NCI-H345 (cell line): ENCODE measurements at places on chromosomes 12 and 14.

DNA sequence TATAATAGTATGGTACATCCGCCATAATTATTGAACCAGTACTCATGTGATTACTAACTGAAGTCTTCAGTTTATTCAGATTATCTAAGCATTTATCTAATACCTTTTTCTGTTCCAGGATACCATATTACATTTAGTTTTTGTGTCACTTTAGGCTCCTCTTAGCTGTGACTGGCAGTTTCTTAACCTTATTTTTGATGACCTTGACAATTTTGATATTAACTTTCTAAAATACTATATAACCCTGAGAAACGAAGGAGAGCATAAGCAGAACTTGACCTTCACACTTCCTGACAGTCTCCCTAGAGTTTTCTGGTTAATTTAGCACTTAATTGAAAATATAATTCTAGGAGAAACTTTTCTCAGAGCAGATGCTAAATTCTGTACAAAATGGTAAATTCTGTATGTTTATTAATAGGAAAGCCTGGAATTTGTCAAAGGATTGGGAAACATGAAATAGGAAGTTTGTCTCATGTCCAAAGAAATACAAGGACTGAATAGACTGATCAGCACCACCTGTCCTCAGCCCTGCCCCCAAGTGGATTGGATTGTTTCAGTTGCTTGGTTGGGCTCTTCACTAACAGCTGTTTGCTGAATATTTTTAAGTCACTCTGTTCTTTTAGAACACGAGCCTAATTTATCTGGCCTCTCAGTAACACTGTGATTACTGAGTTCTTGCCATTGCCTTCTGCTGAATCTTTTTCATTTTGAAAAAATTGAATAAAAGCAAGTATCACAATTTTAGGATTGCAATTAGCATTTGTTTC, 6.0 kb downstream of the BICDL1 start:
- DNase-seq: no peak

GRCh38 chr12:49537752-49538509, 899 bp upstream of the KCNH3 start:
- no peak for DNase-seq

- no peak for DNase-seq
Measured at GRCh38 chr14:34496007-34496678, 34.1 kb upstream of the SPTSSA start.

- no peak for DNase-seq
Measured at GRCh38 chr14:29148221-29148620, 381.6 kb downstream of the FOXG1 start.

DNA sequence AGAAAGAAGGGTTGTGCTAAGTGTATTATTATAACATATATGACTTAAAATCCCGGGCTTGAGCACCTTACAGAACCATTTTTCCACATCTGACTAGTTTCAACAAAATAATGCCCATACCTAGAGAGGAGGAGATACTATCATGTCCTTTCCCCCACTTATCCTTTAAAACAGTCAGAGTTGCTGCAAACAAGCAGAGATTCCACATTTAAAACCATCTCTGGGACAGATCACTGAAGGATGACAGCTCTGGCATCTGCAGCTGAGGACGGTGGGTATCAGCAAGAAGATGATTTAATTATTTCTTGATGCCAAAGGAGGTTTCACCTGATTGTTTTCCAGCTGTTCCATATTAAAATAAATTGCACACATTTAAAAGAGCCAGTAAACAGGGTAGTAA, 328.0 kb upstream of the TMTC1 start:
- no peak for DNase-seq

DNA sequence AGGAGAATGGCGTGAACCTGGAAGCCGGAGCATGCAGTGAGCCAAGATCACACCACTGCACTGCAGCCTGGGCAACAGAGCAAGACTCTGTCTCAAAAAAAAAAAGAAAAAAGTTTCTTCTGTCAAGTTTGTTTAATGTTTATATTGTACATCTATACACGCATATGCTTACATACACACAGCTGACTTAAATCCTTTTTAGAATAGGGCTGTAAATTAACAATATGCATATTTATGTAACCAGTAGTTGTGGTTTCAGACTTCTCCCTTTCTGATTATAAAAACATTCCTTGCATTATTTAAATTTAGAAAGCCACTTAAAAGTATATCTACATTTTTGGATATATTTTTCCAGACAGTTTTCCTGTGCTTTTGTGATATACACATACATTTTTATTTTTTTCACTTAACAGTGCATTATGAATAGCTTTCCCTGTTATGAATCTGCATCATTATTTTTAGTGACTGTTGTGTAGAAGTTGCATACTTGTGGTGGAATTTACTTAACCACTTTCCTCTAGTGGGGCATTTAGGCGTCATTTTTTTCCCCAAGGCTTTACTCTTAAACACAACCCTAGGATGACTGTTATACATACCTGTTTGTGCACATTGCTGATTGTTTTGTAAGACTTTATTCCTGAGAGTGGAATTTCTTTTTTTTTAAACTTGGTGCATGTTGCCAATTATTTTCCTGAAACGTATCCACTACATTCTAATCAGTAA, 29.4 kb downstream of the POLR3B start:
- DNase-seq: no peak

DNA sequence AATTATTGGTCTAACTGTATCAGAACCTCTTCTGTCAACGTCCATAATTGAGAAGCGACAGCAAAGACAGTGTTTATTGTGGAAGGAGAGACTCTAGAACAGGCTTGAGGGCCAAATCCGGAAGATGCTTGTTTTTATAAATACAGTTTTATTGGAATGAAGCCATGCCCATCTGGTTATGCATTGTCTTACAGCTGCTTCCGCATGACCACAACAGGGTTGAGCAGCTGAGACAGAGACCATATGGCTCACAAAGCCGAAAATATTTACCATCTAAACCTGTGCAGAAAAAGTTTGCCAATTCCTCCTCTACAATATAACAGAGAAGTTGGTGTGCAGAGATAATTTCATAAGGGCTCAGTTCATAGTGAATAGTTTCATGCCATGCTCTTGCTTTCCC, 24.5 kb downstream of the PRKAB1 start:
- DNase-seq: no peak

DNA sequence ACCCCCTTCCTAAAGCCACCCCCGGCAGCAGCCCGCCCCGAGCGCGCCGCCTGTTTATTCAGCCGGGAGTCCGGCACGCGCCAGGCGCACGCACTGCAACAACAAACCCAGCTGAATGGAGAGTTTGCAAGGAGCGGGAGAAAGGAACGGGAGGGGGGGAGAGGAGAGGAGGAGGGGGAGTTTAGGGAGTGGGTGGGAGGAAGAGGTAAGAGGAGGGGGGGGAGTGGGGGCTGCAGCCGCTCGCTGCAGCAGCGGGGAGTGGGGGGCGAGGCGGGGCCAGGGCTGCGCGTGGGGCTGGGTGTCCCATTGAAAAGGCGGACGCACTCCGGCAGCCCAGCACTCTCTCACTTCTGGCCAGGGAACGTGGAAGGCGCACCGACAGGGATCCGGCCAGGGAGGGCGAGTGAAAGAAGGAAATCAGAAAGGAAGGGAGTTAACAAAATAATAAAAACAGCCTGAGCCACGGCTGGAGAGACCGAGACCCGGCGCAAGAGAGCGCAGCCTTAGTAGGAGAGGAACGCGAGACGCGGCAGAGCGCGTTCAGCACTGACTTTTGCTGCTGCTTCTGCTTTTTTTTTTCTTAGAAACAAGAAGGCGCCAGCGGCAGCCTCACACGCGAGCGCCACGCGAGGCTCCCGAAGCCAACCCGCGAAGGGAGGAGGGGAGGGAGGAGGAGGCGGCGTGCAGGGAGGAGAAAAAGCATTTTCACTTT, at the start of gene ASCL1:
ASCL1 (plus strand) TSS at position 336 of the 712 bp plus-strand sequence. CDS start 571 bp downstream, outside the sequence.
- DNase-seq: peak; percentile 97

- no peak for DNase-seq
Measured at GRCh38 chr12:46183112-46183511, 85.7 kb downstream of the SLC38A1 start.

DNA sequence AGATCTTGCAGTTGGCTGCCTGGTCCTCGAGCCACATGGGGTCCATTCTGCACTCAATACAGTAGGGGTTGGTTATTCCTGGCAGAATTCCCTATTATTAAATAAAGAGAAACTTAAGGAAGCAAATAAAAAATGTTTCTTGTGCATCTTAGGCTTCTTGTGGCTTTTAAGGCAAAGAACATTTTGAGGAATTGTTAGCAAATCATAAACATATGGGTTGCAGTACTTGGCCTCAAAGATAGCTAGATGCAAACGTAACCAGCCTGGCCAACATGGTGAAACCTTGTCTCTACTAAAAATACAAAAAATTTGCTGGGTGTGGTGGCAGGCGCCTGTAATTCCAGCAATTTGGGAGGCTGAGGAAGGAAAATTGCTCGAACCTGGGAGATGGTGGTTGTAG, 50.8 kb upstream of the KCNA5 start:
- no peak for DNase-seq

DNA sequence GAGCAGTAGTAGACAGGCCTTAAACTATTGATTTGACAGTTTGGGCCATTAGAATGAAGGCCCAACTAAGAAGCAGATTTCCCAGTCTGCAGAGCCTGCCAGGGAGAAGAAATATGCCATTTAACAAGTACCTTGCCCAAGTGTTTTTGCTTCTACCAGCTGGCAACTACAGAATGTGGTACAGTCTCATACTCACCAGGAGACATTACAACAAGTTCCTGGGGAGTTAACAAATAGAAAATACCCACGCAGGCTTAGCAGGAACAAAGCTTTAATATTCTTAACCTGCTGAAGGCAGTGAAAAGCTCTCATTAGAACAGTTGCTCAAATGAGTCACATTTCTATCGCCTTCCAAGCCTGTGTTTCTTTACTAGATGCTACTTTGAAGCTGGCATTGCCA, 241.0 kb downstream of the TMEM117 start:
- DNase-seq: no peak

- DNase-seq: no peak
Measured at GRCh38 chr12:90938451-90938850, 16.5 kb downstream of the CCER1 start.

- DNase-seq: no peak
Measured at GRCh38 chr14:98847521-98848468, 424.2 kb downstream of the BCL11B start.

DNA sequence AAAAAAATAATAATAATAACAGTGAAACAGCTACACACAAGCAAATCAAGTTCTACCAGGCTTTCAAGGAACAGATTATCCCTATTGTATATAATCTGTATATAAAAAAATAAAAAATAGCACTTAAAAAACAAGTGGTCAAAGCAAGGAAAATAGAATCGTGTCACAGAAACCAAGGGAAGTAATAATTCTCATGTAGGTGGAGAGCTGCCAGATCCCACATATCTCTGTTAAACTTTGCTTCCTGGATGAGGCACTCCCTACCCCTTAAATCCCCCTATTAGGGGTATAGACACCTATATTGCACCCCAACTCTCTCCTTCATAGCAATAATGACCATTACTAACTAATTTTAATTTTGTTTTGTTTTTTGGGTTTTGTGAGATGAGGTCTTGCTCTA, 4.4 kb upstream of the CD27 start:
- DNase-seq: no peak

DNA sequence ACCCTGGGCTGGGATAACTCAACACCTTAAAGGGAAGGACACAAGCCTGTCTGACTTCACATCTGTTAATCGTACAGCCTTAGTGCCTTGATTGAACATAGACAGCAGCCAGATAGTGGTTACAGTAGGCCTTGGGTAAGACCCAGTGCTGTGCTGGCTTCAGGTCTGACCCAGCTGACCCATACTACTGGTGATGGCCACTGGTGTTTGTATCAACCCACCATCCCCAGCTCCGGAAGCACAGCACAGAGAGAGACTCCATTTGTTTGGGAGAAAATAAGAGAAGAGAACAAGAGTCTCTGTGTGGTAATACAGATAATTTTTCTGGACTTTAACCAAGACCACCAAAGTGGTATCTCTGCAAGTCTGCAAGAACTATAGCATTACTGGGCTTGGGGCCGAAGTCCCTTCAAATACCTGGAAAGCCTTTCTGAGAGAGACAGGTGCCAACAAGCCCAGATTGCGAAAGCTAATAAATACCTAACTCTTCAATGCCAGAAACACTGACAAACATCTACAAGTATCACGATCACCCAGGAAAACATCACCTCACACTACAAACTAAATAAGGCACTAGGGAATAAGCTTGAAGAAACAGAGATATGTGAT, 330.1 kb upstream of the GARIN2 start:
- DNase-seq: no peak

DNA sequence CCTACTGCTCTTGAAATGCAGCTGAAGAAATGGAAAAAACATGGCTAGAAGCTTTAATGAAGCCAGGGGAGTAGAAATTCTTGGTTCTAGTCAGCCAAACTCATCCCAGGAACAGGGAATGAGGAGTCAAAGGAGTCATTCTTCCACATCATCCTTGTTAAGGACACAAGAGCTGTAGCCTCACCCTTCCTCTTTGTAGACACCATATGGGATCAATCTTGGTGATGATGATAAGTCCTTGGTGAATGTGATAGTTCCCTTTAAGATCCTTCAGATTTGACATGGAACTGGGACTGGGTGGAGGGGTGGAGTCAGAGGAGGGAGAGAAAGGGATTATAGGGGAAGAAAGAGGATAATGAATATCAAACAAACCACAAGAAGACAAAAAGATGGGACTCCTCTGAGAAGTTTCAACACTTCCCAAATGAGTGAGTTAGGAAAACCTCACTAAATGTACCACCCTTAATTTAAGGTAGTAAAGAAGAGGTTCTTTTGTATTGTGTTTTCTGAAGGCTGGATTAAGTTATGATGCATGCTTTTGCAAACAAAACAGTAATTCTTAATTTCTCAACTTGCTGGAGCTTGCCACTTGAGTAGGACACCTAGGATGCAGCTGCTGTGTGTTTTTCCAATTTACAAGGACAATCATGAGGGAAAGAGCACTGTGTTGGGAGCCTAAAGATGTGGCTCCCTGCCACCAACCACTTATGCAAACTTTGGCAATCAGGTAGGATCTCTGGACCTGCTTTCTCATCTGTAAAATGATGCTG, 104.0 kb downstream of the WIF1 start:
- no peak for DNase-seq

DNA sequence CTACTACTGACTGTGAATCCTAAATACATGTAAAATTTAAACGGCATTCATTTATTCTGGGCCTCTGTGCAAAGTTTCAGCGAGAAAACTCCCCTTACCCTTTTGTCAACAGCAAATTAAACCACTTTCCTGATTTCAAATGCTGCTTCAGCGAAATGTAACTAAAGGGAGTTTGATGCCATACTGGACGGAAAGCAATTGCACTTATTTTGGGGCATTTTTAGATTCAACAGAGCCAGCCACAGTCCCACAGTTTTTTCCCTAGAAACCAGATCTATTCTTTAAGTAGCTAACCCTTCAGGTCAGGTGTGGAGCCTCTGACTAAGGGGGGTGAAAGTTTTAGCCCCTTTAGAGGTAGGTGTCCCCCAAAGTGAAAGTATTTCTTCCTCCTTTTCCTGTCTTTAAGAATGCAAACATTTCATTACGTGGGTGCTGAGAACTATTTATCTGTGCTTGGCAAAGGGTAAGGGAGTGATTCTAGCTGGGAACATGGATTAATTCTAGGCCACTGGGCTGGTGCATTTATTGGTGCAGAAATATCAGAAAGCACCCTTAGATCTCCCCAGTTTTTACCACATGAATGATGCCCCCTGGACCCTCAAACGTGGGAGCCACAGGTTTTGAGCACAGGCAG, 72.7 kb downstream of the SPTB start:
- no peak for DNase-seq

GRCh38 chr14:95502381-95502950, 14.0 kb downstream of the SYNE3 start:
- DNase-seq: no peak
